Activated T-helper 1 cell treated with anti-CD3 and anti-CD28 coated beads, Interleukin-2, amount 50 U/mL, for 16 hours (primary cell): ENCODE measurements at places on chromosomes 11 and 22.

- DNase-seq: no peak
These were observed 128.8 kb downstream of the NTM start for GRCh38 chr11:131499199-131499598.

- no peak for DNase-seq
These were observed 5.4 kb downstream of the KBTBD4 start for GRCh38 chr11:47573321-47573720.

DNA sequence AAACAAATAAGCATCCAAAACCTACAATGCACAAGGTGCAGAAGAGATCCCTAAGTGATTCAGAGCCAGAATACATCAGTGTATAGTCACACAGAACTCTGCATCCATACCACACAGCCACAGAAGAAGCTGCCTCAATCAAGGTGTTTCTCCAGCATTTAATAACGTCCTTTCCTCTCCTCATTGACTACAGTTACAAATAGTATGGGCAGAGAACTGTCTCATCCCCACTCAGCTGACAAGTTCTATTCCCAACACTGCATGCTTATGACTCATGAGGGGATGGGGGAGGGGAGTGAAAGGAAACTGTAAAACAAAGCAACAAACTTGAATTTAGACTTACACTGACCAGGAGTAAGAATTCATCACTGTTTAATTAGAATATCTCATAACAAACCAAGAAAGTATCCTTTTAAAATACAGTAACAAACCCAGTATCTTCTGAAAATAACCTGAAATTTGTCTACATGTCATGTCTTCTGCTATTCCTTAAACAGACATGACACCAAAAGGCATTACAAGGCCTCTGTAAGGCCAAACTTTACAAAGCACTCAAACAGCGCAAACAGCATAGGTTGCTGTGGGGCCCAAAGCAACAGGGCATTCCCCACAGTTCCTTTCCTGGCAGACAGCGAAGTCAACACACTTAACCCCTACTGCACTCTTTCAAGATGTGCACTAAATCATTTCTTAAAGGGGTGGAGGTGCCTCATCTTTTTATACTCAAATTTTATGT, 29.3 kb downstream of the CELF1 start:
- DNase-seq: no peak

DNA sequence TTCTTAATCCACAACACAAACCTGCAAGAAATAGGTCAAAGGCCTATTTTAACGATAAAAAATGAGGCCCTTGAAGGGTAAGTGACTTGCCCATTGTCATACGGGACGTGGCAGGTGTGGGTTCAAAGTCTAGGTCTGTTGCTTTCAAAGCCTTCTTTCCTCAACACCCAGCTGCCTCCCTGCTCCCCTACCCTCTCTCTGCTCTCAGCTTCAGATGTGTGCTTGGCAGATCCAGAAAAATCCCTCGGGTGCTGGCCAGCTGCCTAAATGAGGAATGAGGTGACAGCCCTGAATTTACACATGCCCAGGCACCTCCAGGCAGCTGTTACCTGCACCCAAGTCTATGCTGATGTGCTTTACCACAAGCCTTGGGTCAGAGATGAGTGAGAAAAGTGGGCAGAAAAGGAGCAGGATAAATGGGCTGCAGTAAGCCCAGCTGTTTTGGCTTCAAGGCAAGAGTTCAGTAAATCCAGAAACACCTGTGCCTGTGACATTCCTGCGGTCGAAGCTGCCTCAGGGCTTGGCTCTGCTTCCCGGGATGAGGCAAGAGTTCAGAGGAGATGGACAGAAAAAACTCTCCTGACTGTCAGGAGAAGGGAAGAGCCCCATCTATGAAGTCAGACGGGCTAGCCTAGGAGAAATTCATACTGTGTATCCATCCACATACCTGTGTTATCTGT, 49.9 kb upstream of the LDLRAD3 start:
- DNase-seq: no peak

- no peak for DNase-seq
These were observed 22.5 kb downstream of the PARVG start for GRCh38 chr22:44203203-44203602.

- no peak for DNase-seq
These were observed 181.0 kb downstream of the INSC start for GRCh38 chr11:15295695-15296094.

- DNase-seq: no peak
These were observed at the start of gene SLC6A5 for GRCh38 chr11:20599221-20600019. Gene SLC6A5, plus strand, starts transcription at chr11:20599608. Its CDS starts 65 bp downstream, at chr11:20599673.

GRCh38 chr22:32340411-32340810, 17.3 kb upstream of the RFPL3 start:
- no peak for DNase-seq

GRCh38 chr11:952406-953385, 27.0 kb downstream of the AP2A2 start:
- DNase-seq: no peak

GRCh38 chr11:12005476-12005875, 3.0 kb downstream of the DKK3 start:
- DNase-seq: no peak

- DNase-seq: no peak
These were observed 69.5 kb downstream of the SLC1A2 start for GRCh38 chr11:35349897-35350296.

DNA sequence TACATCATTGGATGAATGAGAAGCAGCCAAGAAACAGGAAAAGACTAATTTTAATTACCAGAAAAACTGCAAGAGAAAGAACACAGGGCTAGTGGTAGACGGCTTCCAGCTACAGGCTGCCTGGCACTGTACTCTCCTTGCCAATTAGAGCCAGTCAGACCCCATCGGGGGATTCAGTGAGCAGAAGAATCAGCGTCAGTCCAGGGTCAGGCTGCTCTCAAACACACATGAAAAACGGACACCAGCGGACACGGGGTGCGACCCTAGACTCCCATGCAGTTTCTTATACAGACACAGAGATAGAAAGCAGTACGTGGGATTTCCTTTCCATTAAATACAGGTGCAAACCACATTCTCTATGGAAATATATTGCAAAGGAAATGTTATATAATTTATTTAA, 1.1 kb upstream of the CNTN5 start:
- DNase-seq: no peak

- DNase-seq: no peak
These were observed 61.2 kb upstream of the RRAS2 start for GRCh38 chr11:14420223-14420622.

GRCh38 chr11:40202589-40203270, 1256.7 kb downstream of the LRRC4C start:
- DNase-seq: no peak

- DNase-seq: no peak
These were observed 98.0 kb upstream of the ASPHD2 start for GRCh38 chr22:26330971-26331625.

GRCh38 chr11:5722622-5723021, 13.6 kb upstream of the OR56B1 start:
- no peak for DNase-seq
